Brain pericyte (primary cell): ENCODE measurements at places on chromosomes 16 and 17.

- no peak for DNase-seq
Measured at GRCh38 chr16:47858333-47858982, 297.3 kb downstream of the ABCC12 start.

- no peak for DNase-seq
Measured at GRCh38 chr17:20934288-20934687, 108.5 kb downstream of the USP22 start.

DNA sequence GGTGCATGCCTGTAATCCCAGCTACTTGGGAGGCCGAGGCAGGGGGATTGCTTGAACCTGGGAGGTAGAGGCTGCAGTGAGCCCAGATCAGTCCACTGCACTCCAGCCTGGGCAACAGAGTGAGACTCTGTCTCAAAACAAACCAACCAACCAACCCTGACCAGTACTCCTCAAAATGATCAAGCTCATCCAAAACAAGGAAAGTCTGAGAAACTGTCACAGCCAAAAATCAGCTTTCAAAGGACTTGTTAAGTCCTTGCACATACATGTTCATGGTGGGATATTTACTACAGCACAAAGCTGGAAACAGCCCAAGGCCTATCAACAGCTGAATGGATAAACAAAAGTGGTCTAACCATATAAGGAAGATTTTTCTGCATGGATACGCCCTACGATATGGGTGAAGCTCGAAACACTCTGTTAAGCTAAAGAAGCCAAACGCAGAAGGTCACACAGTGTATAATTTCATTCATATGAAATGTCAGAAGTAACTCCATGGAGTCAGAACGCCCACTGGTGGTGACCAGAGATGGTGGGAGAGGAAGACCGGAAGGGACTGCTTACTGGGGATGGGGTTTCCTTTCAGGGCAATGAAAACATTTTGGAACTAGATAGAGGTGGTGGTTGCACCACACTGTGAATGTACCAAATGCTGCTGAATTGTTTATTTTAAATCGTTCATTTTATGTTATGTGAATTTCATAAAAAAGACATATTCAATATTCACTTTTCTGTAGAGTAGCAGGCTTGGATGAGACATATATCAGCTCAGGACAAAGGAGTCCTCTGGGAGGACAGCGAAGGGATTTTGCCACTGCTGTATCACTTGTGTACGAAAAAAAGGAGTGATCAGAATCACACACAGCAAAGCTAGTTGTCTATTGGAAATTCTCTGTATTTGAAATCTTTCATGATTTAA is 17.7 kb downstream of the CCL17 start:
- DNase-seq: peak; percentile 13

GRCh38 chr16:4675864-4676786 is 17.2 kb upstream of the NUDT16L1 start:
- DNase-seq: no peak

GRCh38 chr17:50206604-50207293 is 5.3 kb upstream of the COL1A1 start:
- no peak for DNase-seq

GRCh38 chr17:13569398-13570123 is 32.2 kb downstream of the HS3ST3A1 start:
- DNase-seq: no peak

- no peak for DNase-seq
Measured at GRCh38 chr17:39357986-39358385, 43.4 kb downstream of the FBXL20 start.

DNA sequence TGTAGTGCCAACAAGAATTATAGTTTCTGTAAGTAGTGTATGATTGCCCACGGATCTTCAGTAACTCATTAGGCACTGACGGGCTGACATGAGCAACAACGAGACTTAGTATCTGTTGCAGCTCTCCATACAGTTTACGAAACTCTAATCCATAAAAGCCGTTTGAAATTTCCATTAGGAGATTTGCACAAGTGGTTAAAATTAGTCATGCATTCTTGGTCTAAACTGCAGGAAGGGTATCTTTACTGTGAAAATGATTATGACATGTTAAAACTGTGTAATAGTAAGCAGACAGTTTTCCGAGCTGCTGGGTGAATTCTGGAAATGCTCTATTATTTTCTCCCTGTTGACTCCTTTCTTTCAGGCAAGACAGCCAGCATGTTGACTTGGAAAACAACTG is 605.0 kb downstream of the WWOX start:
- no peak for DNase-seq

- DNase-seq: no peak
Measured at GRCh38 chr16:2016407-2016922, 3.1 kb upstream of the NPW start.

- DNase-seq: no peak
Measured at GRCh38 chr16:71459510-71459909, 2.5 kb downstream of the ZNF23 start.

- no peak for DNase-seq
Measured at GRCh38 chr17:32520737-32521404, 34.1 kb downstream of the CDK5R1 start.

DNA sequence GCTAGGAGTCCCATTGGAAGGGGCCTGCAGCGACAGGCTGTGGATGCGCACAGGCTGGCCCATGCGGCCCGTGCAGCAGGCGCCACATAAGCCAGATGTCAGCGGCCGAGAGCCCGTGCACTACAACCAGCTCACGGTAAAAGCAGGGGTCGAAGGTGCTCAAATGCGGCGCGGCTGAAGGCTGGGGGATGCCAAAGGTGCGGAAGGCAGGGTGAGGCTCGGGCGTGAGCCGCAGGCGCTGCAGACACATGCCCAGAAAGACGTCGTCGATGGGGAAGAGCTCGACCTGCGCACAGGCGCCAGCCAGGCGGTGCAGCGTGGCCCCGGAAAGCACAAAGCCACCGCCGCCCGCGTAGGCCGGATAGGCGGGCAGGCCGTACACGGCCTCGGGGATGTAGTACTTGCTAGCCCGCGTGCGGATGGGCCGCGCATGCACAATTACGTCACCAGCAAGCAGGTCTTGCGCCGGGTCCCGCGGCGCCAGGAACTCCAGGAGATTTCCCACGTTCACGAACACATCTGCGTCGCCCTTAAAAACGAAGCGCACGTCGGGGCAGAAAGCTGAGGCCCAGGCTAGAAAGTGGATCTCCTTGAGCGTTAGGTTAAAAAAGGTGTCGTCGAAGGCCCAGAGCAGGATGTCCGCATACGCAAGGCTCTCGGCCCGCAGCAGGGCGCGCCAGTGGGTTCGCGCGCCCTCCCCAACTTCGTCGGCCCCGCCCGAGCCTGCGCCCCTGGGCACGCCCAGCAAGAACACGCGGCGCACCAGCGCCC is 1.3 kb downstream of the B3GNT9 start:
- no peak for DNase-seq
